Type B pancreatic cell (in vitro differentiated cells): ENCODE measurements at places on chromosomes 1 and 21.

- no peak for DNase-seq
- H3K27ac ChIP-seq = no peak within 1 kb of the TSS
- no peaks in the 10 kb centered on the region for H3K4me1 ChIP-seq
- H3K27me3 ChIP-seq = peaks cover 45% of the 10 kb centered on the region
- H3K36me3 ChIP-seq = no peaks in the 10 kb centered on the region
- peak within 1 kb of the TSS; percentile 80 for H3K4me3 ChIP-seq
These were observed at the start of gene SLC30A10 for GRCh38 chr1:219927956-219928790. Gene SLC30A10 (minus strand): TSS chr1:219928557. CDS start chr1:219928440, 117 bp downstream.

- no peak overlapping the region for H3K27ac ChIP-seq
- DNase-seq = no peak
- no peaks in the 10 kb centered on the region for H3K36me3 ChIP-seq
- H3K4me1 ChIP-seq = no peaks in the 10 kb centered on the region
These were observed 43.6 kb upstream of the PDE9A start for GRCh38 chr21:42609811-42610210.

- peaks cover 4% of the 10 kb centered on the region for H3K27me3 ChIP-seq
- DNase-seq = no peak
- H3K4me1 ChIP-seq = peaks cover 22% of the 10 kb centered on the region
- peaks cover 15% of the 10 kb centered on the region for H3K36me3 ChIP-seq
- H3K4me3 ChIP-seq = no peak overlapping the region
- no peak overlapping the region for H3K27ac ChIP-seq
These were observed 11.8 kb downstream of the NPHP4 start for GRCh38 chr1:5980314-5981008.

DNA sequence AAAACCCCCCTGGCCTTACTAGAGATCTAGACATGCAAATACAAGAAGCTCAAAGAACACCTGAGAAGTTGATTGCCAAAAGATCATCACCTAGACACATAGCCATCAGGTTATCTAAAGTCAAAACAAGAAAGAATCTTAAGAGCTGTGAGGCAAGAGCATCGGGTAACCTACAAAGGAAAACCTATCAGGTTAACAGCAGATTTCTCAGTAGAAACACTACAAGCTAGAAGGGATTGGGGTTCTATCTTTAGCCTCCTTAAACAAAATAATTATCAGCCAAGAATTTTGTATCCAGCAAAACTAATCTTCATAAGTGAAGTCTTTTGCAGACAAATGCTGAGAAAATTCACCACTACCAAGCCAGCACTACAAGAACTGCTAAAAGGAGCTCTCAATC is 12.2 kb upstream of the SPRR2F start:
- no peak overlapping the region for H3K27ac ChIP-seq
- peaks cover 10% of the 10 kb centered on the region for H3K4me1 ChIP-seq
- H3K27me3 ChIP-seq = no peaks in the 10 kb centered on the region
- no peak for DNase-seq
- H3K36me3 ChIP-seq = no peaks in the 10 kb centered on the region

DNA sequence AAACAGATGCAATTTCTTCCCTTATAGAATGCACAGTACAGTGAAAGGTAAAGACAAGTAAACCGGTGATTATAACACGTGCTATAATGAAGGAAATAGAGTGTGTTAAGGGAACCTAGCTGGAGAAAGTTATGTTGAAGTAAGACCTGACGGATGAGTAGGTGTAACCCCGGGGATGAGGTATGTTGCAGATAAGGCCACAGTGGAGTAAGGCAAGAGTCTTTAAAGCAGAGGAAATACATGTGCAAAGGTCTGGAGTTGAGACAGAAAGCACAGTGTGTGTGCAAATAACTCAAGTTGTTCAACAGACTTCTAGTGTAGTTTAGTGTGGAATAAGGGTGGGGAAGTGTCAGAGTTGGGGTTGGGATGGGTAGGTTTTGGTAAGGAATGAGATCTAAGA is 2.9 kb downstream of the DBT start:
- no peak for DNase-seq
- peak overlapping the region; percentile 2 for H3K27ac ChIP-seq
- no peaks in the 10 kb centered on the region for H3K27me3 ChIP-seq
- H3K4me3 ChIP-seq = peak overlapping the region; percentile 48
- peaks cover 17% of the 10 kb centered on the region for H3K4me1 ChIP-seq

DNA sequence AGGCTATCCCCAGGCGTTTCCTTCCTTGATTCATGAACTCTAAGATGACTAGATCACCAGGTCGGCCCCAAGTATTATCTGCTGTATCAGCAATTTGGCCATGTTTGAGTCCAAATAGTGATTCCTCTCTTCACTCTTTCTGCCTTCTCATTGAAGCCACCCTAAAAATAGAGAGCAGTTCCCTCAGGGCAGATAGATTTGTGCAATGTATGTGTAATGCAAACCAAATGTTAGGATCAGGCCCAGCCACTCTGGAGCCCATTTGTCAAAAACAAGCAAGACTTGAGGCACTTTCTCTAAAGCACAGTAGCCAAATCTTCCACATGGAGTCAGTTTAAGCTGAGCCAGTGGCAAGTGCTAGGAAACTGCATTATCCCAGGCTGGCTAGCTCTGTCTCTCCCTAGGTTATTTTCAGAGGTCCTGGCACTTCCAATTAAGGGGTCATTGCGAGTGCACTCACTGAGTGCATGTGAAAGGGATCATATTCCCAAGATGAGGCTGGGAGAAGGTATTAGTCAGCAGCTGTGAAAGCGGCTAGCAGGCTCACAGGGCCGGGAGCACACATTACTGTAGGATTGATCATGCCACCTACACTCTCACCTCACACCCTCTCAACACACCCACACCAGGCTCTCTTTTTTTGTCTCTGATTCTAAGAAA is 97.9 kb upstream of the RAB3GAP2 start:
- H3K27ac ChIP-seq = peak overlapping the region; percentile 99
- H3K4me1 ChIP-seq = peaks cover 39% of the 10 kb centered on the region
- DNase-seq = no peak
- H3K27me3 ChIP-seq = no peaks in the 10 kb centered on the region
- H3K4me3 ChIP-seq = peak overlapping the region; percentile 26

GRCh38 chr1:234582681-234583301 is 27.2 kb downstream of the IRF2BP2 start:
- no peaks in the 10 kb centered on the region for H3K36me3 ChIP-seq
- H3K27ac ChIP-seq = no peak overlapping the region
- H3K4me3 ChIP-seq = no peak overlapping the region
- H3K27me3 ChIP-seq = no peaks in the 10 kb centered on the region
- DNase-seq = no peak

DNA sequence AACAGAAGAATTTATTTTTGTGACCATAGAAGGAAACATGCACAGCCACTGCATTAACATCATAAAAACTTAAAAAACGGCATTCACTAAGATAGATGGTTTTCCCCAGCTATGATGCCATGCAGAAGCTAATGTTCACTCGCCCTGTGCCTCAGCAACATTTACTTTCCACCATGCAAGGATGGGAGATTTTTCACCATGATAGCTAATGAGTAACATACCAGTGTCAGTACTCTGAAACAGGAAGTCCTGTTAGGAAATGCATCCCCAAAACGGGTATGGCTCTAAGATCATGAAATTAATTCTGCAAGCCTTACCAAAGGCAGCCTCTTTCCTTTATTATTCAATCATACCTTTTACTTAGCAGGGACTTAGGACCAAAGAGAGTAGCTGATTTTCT is 17.5 kb upstream of the VAMP3 start:
- no peaks in the 10 kb centered on the region for H3K27me3 ChIP-seq
- no peak for DNase-seq
- H3K4me3 ChIP-seq = no peak overlapping the region
- H3K4me1 ChIP-seq = peaks cover 28% of the 10 kb centered on the region
- H3K27ac ChIP-seq = no peak overlapping the region

DNA sequence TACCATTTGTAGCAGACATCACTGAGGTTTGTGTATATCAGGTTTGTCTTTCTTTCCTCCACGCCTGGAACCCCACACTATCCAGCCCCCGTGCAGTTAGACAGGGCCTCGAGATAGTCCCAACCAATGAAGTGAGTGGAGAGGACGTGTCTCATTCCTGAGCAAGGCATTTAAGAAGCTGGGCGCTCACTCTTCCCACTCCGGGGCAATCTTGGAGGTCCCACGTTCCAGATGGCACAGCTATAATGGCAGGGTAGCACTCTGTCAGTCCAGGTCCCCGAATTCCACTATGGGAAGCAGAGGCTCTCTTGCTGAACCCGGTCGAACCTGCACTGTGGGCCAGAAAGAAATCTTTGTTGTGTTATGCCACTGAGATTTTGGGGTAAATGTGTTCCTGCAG is 57.3 kb upstream of the CSF3R start:
- no peak overlapping the region for H3K27ac ChIP-seq
- peaks cover 38% of the 10 kb centered on the region for H3K27me3 ChIP-seq
- H3K36me3 ChIP-seq = no peaks in the 10 kb centered on the region
- no peaks in the 10 kb centered on the region for H3K4me1 ChIP-seq
- DNase-seq = no peak

- peaks cover 14% of the 10 kb centered on the region for H3K27me3 ChIP-seq
- H3K4me3 ChIP-seq = no peak overlapping the region
- H3K27ac ChIP-seq = no peak overlapping the region
- H3K36me3 ChIP-seq = no peaks in the 10 kb centered on the region
These were observed 122.5 kb upstream of the KCNJ15 start for GRCh38 chr21:38134084-38134873.

DNA sequence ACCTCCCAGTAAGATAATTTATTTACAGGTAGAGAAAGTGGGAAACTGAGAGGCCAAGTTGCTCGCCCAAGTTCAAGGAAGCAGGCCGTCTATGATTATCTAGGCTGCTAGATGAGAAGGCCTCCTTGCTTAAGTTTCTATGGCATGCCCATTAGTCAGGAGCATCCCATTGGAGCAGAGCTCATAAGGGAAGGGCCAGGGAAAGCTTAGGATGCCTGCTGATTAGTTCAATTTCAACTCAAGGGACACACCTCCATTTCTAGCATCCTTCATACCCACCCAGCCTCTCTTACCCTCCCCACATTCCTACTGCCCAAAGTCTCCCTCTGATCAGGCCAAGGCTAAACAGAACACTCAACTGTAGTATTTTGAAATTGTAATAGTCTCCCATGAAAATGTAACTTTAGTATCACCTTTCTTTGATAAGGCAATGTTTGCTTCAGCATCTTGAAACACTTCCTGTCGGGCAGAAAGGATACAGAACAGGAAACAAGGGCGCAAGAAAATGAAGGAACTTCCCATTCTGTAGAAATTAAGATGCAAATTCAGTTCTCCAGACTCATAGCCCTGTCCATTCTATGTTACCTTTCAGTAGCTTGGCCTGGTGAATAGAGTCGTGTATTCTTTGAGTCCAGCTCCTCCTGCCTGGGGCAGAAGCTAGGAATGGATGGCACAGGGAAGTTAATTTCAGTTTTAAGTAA is 46.3 kb upstream of the TARBP1 start:
- no peaks in the 10 kb centered on the region for H3K27me3 ChIP-seq
- no peak overlapping the region for H3K4me3 ChIP-seq
- no peaks in the 10 kb centered on the region for H3K36me3 ChIP-seq

- no peak overlapping the region for H3K27ac ChIP-seq
- DNase-seq = no peak
- H3K4me3 ChIP-seq = no peak overlapping the region
- no peaks in the 10 kb centered on the region for H3K36me3 ChIP-seq
- H3K4me1 ChIP-seq = peaks cover 9% of the 10 kb centered on the region
These were observed 13.3 kb upstream of the ERICH3 start for GRCh38 chr1:74686928-74687327.

- no peaks in the 10 kb centered on the region for H3K27me3 ChIP-seq
- no peaks in the 10 kb centered on the region for H3K36me3 ChIP-seq
- H3K4me3 ChIP-seq = no peak overlapping the region
- H3K27ac ChIP-seq = no peak overlapping the region
- DNase-seq = no peak
These were observed 25.2 kb upstream of the VTCN1 start for GRCh38 chr1:117235863-117236465.

GRCh38 chr1:35264871-35265270 is 3.6 kb upstream of the ZMYM4 start:
- peaks cover 17% of the 10 kb centered on the region for H3K4me1 ChIP-seq
- H3K27ac ChIP-seq = peak overlapping the region; percentile 93
- peak overlapping the region; percentile 38 for H3K4me3 ChIP-seq

- peaks cover 5% of the 10 kb centered on the region for H3K4me1 ChIP-seq
- peaks cover 3% of the 10 kb centered on the region for H3K27me3 ChIP-seq
- no peak overlapping the region for H3K27ac ChIP-seq
These were observed 128.0 kb downstream of the ADAMTS1 start for GRCh38 chr21:26717146-26717739.

DNA sequence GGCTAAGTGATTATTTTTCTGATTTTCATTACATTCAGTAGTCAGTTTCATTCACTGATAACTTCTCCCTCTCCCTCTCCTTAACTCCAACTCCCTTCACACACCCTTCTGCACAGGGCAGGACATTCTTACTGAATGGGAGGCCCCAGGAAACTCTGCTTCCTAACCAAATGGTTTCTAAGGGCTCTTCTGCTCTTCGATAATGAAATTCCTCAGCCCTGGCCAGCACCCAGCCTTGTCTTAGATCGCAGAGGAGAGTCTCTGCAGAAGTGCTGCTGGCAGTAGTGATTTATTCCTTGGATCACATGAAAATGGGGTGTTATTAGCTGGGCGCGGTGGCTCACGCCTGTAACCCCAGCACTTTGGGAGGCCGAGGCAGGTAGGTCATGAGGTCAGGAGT is 16.4 kb downstream of the PLEKHM2 start:
- H3K27me3 ChIP-seq = no peaks in the 10 kb centered on the region
- H3K36me3 ChIP-seq = no peaks in the 10 kb centered on the region
- H3K4me3 ChIP-seq = no peak overlapping the region
- H3K27ac ChIP-seq = no peak overlapping the region

- peaks cover 20% of the 10 kb centered on the region for H3K4me1 ChIP-seq
- no peaks in the 10 kb centered on the region for H3K27me3 ChIP-seq
- H3K4me3 ChIP-seq = no peak overlapping the region
- DNase-seq = no peak
These were observed 2.8 kb upstream of the TARS2 start for GRCh38 chr1:150484431-150484830.

GRCh38 chr1:64892576-64893573 is 73.5 kb downstream of the JAK1 start:
- peaks cover 25% of the 10 kb centered on the region for H3K4me1 ChIP-seq
- no peak overlapping the region for H3K4me3 ChIP-seq
- H3K27me3 ChIP-seq = no peaks in the 10 kb centered on the region
- no peak for DNase-seq

- peaks cover 7% of the 10 kb centered on the region for H3K36me3 ChIP-seq
- no peaks in the 10 kb centered on the region for H3K4me1 ChIP-seq
- H3K27me3 ChIP-seq = no peaks in the 10 kb centered on the region
- H3K4me3 ChIP-seq = no peak overlapping the region
- H3K27ac ChIP-seq = no peak overlapping the region
- no peak for DNase-seq
These were observed 78.6 kb downstream of the POFUT2 start for GRCh38 chr21:45209046-45209445.
